ENCODE measurements at places on chromosomes 5 and 9.

DNA sequence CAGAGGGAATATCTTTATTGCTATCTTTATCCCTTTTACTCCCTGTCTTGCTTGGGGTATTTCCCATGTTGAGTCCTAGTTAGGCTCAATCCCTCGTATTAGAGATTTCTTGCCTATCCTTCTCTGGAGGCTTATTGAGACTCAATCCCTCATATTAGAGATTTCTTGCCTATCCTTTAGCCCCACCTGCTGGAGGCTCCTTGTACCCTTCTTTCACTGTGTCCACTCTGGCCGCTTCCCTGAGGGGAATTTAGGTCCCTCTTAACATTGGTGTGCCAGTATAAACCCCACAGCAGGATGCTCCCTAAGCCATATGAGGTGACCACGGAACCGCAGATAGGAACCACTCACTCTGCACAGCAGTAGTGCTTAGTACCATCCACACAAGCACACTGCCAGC lies 110.7 kb upstream of the MAMDC2 start:
- DNase-seq, result no peak

GRCh38 chr5:116616876-116617275 lies 42.3 kb upstream of the SEMA6A start:
- no peak for DNase-seq

- no peak for DNase-seq
These were observed 99.9 kb downstream of the ICE1 start for GRCh38 chr5:5522336-5522735.

- DNase-seq, result no peak
These were observed 223.6 kb upstream of the EFNA5 start for GRCh38 chr5:107894361-107894760.

- no peak for DNase-seq
These were observed 88.8 kb upstream of the SPOCK1 start for GRCh38 chr5:137587919-137588318.

DNA sequence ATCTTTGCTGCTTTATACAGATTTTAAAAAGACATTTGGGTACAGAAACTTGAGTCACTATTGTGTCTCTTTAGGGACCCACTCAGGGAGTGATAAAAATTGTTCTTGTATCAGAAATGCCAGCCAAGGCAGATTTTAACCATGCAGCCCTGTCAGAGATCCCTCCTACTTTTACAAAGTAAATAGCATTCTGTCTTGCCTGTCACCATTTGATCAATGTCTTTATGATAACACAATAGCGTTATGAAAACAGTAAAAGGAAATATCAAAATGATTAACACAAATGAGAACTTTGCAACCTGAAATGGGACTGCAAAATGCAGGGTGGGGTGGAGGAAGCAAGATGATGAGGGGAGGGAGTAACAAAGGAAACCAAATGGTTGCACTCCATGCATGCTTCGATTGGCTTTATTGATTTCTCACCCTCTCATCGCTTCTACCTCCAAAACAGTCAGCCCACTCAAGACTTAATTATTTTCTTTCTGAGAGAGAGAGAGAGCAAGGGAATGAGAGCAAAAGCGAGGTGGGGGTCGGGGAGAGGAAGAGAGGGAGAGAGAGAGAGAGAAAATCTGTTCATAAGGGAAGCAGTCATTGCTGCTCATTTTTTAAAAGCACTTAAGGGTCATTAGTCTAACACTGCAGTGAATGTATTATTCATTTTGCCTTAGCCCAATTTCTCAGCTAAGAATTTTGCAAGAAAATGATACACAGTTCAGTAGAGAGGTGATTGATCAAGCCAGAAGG lies 576.5 kb downstream of the CSNK1G3 start:
- DNase-seq, result no peak

GRCh38 chr9:108512426-108513173 lies 343.2 kb downstream of the ACTL7B start:
- no peak for DNase-seq

DNA sequence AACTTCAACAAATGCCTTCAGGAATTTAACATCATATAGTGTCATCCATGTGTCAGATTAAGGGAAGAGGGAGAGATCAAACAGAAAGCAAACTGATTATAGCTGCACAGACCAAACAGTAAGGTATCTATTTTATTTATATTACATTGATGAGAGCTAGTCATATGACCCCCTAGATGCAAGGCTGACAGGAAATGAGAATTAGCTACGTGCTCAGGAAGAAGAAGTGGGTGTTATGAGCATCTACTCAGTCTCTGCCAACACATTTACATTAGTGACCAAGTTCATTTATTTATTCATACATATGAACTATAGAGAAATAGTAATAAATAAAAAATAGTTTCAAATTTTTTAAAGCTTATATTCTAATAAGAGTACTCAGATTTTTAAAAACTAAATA lies 787.3 kb downstream of the KCTD16 start:
- DNase-seq, result no peak

- no peak for DNase-seq
These were observed 490.5 kb upstream of the ZNF608 start for GRCh38 chr5:125236981-125237380.

GRCh38 chr9:89357331-89358197 lies 39.3 kb downstream of the SECISBP2 start:
- no peak for DNase-seq

GRCh38 chr9:38432922-38433510 lies 8.8 kb upstream of the IGFBPL1 start:
- peak; percentile 21 for DNase-seq

DNA sequence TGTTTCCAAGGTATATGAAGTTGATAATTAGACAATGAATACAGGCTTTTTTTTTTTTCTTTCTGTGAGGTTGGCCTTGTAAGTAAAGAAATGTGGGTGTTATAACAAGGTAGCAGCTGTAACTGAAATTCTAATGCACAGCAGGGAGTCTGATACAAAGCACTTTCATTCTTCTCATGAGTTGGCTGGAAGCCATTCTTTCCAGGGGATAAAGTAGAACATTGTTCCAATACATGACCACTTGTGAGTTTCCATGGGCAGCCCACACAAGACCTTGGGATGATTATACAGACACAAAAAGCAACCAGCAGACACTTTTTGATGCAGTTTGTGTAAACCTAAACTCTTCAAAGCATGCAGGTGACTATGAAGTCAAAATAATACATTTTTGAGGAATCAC lies 1785.9 kb upstream of the WWC1 start:
- DNase-seq, result no peak

- DNase-seq, result no peak
These were observed 222.9 kb upstream of the FTMT start for GRCh38 chr5:121628783-121629182.

- DNase-seq, result no peak
These were observed 2.1 kb downstream of the SLC22A5 start for GRCh38 chr5:132371603-132371994.

DNA sequence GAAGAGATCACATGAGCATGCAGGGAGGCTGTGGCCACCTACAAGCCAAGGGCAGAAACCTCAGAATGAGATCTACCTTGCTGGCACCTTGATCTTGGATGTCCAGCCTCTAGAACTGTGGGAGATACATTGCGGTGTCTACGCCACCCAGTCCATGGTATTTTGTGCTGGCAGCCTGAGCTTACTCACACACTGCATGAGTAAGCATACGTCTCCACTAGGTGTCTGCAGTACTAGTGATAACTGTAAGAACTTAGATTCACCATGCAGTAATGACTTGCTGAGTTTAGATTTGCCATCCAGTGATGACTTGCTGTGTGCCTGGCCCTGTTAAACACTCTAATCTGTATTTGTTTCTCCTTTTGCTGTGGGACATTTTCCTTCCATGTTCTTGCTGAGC lies 417.7 kb downstream of the GADD45G start:
- no peak for DNase-seq

DNA sequence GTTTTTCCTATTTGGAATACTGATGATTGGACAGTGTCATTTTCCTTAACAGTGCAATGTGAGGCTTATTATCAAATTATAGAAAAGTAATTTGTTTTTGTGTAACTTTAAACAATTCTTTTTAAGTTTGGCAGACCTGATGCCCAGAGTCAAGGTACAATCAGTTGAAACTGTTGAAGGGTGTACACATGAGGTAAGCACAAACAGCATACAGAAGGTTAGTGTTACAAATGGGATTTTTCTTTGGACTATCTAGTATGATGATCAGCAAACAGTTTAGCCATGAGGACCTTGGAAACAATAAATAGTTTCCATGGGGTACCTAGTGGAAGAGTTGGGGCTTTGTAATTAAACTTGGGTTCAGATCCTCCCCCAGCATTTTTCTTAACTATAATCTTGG lies 16.2 kb downstream of the MTREX start:
- DNase-seq, result no peak

GRCh38 chr9:85408494-85408893 lies 333.3 kb downstream of the AGTPBP1 start:
- no peak for DNase-seq

GRCh38 chr9:312596-313320 lies 98.1 kb downstream of the DOCK8 start:
- DNase-seq, result no peak

- DNase-seq, result no peak
These were observed 189.8 kb upstream of the DAPK1 start for GRCh38 chr9:87307848-87308247.

DNA sequence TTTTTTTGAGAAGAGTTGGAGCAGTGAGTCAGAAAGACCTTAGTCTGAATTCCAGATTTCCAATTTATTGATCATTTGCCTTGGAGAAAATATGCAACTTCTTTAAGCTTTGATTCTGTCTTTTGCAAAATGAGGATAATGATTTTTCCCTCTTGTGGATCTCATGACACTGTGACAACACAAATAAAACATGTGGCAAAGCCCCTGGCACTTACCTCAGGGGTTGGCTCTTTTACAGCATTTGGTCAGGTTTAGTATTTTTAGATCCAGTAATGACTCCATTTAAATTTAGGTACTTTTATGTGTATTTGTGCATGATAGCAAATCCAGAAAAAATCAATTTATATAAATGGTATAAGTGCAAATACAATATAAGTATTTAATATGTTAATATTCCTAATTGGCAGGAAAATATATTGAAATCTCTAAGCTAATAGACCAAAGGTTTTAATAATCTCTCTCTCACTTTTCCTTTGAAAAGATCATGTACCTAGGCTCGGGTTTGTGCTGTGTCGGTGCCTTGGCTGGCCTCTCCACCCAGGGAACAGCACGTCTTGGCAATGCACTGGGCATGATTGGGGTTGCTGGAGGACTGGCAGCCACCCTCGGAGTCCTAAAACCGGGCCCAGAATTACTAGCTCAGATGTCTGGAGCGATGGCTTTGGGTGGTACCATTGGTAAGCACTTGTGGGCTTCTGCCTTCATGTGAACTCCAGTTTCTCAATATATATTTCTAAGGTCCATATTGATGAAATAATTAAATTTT lies 49.7 kb downstream of the NNT start:
- DNase-seq, result no peak

- DNase-seq, result no peak
These were observed 21.1 kb downstream of the CARTPT start for GRCh38 chr5:71740015-71740753.

- no peak for DNase-seq
These were observed 267.7 kb upstream of the SMARCA2 start for GRCh38 chr9:1747417-1747967.

GRCh38 chr9:129835860-129836223 lies 584 bp downstream of the USP20 start:
- no peak for DNase-seq

DNA sequence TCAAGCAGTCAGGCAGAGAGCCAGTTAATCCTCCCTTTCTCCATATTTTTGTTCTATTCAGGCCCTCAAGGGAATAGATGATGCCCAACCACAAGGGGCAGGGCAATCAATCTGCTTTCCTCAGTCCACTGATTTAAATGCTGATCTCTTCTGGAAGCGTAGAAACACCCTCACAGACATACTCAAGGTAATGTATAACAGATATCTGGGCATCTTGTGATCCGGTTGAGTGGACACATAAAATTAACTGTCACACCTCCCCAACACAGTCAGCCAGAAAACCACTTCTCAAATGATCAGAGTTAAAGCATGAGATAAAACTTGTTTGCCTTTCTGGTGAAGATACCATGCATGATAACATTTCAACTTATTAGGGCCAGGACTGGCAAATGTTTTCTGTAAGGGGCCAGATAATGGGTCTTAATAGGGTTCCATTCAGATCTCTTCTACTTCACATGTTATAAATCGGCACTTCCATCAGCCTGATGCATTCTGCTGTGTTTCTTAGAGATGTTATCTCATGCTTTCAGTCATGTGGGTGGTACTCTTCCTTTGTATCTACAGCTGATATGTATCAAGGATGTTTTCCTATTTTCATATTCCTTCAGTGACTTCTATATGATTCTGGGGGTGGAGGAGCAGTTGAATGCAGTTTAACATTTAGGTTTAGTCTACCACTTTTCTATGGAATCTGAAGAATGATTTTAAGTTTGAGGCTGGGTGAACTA lies 58.9 kb upstream of the CNTLN start:
- no peak for DNase-seq

- no peak for DNase-seq
These were observed 30.9 kb downstream of the S1PR3 start for GRCh38 chr9:89022001-89022759.

GRCh38 chr5:180823940-180824629 lies 21.5 kb upstream of the MGAT1 start:
- DNase-seq, result no peak

DNA sequence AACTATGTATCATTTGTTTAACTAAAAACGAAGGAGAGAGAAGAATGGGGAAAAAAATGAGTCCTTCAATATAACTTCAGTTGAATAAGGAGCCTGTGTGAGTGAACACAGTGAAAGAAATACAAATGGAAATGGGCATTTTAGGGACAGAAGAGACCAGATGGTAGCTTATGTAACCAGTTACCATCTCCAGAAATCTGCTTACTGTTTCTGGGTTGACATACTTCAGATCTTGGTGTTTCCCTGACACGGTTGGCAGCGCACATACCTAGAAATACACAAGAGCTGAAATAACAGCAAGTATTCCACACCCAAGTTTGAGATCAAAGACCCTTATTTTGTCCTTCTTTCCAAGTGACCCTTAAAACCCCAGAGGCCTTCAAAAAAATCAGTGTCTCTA lies 14.9 kb upstream of the GFRA3 start:
- DNase-seq, result no peak

- no peak for DNase-seq
These were observed 107.8 kb upstream of the GAS1 start for GRCh38 chr9:87054999-87055686.

DNA sequence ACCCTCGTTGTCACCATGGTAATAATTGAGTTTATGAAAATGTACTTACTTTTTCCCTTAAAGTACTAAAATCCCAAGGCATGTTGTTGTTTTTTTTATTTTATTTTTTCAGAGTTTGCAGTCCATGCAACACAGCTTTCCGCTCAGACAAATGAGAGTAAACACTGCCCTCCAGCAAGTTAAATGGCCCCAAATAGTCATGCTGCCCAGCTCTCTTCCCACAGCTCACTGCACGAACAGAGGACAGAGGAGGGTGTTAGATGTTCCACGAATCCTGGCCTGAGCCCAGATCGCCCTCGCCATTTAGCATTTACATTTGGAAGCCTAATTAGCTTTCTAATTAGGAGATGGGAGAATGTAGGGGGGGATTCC lies 1.9 kb downstream of the NIM1K start:
- DNase-seq, result no peak
